ENCODE measurements at places on chromosomes 11 and 22.

GRCh38 chr11:107707215-107707671 lies 4.6 kb downstream of the SLN start:
- DNase-seq: no peak

DNA sequence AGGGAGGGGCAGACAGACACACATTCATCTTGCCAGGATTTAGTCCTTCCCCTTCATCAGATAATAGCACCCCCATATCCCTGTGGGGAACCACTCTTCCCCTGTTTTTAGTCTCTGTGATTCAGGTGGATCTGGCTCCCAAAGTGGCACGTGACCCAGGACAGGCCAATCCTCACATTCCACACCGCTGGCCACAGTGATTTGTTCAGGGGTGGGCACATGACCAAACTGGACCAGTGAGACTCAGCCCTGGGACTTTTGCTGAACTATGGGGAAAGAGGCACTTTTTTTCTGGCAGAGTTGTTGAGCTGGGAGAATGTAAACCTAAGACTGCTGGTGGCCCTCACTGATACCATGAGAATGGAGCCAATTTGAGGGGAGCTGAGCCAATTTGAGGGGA lies 19.1 kb upstream of the KCNJ11 start:
- DNase-seq: no peak

DNA sequence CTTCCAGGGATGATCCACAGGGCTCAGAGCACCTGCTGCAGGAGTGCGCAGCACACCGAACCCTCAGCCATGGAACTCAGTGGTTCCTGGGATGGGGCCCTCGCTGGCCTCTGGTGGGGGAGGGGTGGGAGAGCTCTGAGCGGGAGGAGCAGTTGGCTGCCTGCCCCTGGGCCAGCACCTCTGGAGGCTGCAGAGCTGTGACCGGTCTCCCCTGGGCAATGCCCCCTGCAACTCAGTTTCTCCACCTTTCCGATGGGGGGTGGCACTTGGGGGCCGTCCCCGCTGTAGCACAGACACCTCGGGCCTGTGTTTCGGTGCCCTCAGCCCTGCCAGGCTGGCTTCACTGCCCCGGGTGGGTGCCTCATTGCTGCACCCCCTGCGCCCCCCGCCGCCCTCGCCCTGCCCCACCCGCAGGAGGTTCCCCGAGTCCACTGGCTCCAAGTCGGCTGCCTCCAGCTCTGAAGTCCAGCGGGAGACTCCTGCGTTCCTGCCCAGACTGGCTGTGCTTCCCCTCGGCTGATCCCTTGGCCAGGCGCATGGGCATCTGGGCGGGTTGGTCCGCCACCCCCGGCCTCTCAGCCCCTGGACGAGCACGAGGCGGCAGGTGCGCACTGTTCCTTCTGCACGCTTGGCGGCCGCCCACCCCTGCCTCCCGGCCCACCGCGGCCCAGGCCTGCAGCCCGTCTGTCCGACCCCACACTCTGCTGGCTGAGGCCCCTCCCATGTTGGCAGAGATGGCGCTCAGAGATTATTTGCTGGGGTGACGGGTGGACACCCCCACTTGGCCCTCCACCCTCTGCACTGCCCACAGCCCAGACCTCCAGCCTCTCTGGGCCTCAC lies 1.8 kb downstream of the MUC6 start:
- no peak for DNase-seq

DNA sequence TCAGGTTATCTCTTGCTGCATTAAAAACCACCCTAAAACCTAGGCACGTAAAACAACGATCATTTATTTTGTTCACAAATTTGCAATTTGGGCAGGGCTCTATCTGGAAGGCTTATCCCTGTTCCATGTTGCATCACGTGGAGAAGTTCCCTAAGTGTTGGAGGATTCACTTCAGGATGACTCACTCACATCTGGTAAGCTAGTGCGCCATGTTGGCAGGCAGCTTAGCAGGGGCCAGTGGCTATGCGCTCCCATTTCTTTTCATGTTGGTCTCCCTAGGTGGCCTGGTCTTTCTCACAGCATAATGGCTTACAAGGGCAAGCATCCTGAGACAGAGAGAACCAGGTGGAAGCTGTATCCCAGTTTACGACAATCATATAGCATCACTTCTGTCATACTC lies 226.8 kb downstream of the BLID start:
- peak; percentile 43 for DNase-seq

DNA sequence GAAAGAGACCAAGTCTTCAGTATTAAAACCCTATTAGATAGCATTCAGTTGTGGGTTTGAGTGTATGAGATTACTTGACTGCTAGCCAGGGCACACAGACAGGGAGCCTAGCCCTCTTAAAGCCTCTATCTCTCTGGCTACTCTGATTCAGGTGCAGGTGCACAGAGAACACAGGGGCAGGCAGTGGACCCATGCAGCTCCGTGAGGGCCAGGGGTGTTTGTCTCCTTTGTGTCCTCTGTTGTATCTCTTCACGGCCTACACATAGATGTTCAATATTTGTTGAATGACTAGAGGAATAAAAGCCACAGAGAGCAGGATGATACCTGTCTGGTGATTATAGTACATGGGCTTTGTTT lies 21.5 kb upstream of the AIFM3 start:
- DNase-seq: no peak

DNA sequence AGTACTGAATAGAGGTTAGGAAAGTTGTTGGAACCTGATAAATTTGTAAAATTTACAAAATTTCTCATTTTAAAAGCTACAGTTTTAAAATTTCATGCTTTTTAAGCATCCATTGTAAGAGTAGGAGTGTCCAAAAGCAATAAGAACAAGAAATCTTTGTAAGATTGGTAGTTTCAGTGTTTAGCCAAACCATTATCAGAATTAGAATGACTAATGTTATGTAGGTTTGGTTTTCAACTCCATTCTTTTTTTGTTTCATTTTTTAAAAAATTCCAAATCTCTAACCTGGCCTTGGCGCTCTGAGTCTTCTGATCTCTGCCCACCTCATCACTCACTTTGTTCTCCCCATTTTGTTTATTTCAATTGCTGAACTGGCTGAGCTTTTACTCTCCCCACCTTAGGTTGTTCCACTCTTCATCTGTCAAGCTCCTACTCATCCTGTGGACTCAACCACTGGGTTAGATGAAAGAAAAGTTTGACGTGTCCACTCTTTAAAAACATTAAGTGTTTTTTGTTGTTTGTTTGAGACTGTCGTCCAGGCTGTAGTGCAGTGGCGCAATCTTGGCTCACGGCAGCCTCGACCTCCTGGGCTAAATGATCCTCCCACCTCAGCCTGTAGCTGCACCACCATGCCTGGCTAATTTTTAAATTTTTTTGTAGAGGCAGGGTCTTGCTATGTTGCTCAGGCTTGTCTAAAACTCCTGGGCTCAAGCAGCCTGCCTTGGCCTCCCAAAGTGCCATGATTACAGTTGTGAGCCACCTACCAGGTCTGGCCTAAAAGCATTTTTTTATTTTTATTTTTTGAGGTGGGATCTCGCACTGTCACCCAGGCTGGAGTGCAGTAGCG lies 14.0 kb downstream of the EP300 start:
- DNase-seq: no peak

DNA sequence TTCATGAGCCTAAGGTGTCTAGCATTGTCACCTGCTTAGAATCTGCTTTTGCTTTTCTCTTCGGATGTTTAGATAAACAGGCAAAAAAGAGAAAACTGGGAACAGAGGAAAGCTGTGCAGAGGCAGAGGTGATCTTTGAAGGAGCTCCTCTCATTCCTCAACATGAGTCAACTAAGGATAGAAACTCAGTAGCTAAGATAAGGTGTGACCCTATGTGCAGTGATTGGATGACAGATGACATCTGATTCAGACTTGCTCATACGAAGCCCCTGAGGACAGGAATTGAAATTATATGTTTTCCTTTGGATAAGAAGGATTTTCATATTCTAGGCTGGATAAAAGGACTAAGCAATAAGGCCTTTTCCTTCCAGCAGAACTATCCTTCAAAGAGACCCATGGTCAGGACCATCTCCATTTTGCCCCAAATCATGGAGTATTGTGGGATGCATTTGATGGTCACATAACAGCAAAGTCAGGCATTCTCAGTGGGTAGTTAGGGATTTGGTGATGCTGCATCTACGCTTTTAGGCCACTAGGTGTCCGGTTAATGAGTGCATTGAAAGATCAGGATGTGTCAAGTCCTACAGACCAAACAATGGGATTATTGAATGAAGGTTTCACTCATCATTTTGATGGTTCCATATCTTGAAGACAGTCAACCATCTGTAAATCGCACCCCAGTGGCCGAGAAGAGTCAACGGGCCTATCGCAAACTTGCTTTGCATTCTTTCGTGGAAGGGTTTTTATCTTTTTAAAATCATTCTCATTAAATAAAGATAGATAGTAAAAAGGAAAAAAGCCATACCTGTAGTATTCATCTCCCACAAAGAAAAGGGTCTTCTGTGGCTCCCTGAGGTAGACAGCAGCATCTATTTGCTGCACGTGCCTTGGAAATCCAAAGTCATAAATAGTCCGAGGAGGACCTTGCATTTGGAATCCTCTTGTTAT lies 32.2 kb downstream of the MMP20 start:
- peak; percentile 17 for DNase-seq

GRCh38 chr11:134562196-134562595 lies 150.2 kb upstream of the B3GAT1 start:
- no peak for DNase-seq

DNA sequence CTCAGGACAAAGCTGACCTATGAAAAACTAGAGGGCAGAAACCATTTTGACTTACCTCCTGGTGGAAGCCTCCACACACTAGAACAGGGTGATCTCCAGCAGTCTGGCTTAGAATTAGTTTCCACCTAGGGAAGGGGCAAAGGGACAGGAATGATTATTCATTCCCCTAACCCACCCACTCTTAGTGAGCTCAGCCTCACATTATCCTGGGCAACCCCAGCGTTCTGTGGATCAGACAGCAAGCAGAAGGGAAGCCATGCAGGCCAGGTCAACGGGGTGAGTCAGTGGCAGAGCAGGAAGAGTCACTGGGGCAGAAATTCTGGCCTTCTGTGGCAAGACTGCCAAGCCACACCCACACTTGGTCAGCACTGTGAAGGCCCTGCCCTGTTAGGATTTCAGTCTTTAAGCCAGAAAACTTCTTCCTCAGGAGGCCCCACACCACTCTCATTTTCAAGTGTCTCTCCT lies 10.5 kb downstream of the NUMA1 start:
- peak; percentile 53 for DNase-seq

- DNase-seq: no peak
These were observed 41.4 kb upstream of the PCF11 start for GRCh38 chr11:83115551-83115950.

DNA sequence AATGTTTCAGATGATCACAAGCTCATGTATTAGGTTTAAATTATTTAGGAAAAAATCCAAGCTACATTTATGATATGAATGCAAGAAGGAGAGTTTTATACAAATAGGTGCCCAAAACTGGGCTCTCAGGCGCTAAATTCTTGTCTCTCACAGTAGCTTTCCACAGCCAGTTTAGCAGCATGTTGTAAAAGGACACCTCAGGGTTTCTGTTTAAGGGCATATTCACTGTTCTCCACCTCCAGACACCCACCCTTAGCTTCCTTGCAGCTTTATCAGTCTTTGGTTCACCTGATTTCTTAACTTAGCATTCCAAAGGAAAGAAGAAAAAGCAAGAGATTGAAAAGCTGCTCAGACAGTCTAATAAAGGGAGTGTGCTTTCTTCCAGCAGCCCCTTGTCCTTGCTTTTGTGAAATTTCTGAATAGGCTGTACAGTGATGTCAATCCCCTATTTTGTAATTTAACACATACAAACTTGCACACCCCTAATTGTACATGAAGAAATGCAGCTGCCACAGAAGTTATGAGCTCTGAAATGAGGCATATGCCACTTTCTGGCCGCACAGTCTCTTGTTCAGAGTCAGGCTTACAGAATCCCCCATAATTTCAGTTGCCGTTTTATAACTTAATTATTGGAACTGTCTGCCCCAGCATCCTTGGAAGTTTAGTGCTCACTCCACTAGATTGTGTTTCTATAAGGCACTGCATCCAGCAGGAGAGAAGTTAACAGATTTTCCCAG lies 262.1 kb downstream of the DDX10 start:
- peak; percentile 56 for DNase-seq

- DNase-seq: no peak
These were observed 35.9 kb upstream of the P4HA3 start for GRCh38 chr11:74347381-74347780.

GRCh38 chr11:116066777-116067176 lies 562.6 kb upstream of the CADM1 start:
- no peak for DNase-seq

- DNase-seq: peak; percentile 9
These were observed 516 bp downstream of the VPS26B start for GRCh38 chr11:134224710-134225664.

- DNase-seq: no peak
These were observed 25.2 kb upstream of the MTCH2 start for GRCh38 chr11:47667555-47667954.

GRCh38 chr11:96001037-96001436 lies 77.1 kb upstream of the MTMR2 start:
- DNase-seq: peak; percentile 28

- no peak for DNase-seq
These were observed 63.5 kb downstream of the FAM83F start for GRCh38 chr22:40058265-40058664.

DNA sequence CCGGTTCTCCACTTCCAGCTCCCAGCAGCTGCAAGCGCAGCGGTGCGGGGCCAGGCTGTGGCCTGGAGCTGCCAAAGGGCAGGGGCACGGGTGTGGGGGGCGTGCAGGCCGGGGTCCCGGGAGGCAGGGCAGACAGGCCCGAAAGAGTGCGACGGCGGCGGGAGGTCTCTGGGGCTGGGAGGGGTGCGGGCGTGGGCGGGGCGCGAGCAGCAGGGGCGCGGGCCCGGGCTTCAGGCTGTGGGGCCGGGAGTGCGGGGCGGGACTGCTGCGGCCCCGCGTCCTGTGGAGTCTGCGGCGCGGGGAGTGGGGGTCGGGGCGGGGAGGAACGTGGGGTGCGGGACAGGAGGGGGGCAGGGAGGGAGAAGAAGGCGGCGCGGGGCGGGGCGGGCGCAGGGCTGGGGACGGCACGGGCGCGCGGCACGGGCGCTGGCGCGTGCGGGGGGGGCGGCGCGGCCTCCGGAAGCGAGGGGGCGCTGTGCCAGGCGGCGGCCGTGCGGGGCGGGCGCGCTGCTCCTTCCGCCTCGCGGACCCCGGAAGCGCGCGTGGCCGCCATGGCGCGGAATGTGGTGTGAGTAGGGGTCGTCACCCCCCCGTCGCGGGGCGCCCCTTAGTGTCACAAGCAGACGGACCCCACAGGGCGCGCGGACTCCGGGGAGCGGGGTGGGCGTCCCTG lies at the start of gene MRPL23:
Gene MRPL23 (plus strand): TSS at position 521 of the 673 bp plus-strand sequence. CDS start 31 bp downstream, at position 552.
- no peak for DNase-seq

- no peak for DNase-seq
These were observed 7.2 kb downstream of the PPFIBP2 start for GRCh38 chr11:7520981-7521487.

- no peak for DNase-seq
These were observed 10.5 kb upstream of the C11orf24 start for GRCh38 chr11:68282141-68282860.
